Occipital lobe (tissue), 3 donors: ENCODE measurements at places on chromosomes 3 and 15.

DNA sequence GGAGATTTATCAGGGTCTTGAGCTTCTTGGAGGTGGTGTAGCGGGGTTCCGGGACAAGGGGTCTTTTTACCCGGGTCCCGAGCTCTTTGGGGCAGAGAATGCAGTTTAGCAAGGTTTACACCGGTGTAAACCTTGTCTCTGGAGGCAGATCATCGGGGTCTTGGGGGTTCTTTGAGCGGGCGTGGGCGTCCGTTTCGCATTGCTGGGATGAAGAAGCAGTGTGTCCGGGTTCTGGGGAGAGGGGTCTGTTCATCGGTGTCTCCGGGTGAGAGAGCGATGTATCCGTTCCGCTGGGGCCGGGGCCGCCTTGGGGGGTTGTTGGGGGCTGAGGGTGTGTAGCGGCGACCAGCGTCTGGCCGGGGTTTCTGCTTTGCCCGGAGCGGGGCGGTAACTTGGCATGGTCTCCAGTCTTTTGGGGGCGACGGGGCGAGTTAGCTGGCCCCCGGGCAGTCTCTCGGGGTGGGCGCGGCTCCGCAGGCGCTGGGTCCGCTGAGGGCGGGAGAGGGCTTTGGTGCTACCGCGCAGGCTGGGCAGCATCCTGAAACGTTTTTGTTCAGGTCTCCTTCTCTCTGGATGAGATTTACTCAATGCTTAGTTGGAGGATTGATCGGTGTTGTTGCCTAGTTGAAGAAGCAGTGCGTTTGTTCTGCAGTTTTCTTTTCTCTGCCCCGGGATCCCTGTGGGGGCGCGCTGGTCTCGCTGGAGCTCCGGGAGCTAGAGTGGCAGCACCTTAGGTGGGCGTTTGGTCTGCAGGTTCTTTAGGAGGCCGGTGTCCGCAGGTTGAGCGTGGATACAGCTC lies 843 bp downstream of the GLCE start:
- peak; percentile 41 for DNase-seq

DNA sequence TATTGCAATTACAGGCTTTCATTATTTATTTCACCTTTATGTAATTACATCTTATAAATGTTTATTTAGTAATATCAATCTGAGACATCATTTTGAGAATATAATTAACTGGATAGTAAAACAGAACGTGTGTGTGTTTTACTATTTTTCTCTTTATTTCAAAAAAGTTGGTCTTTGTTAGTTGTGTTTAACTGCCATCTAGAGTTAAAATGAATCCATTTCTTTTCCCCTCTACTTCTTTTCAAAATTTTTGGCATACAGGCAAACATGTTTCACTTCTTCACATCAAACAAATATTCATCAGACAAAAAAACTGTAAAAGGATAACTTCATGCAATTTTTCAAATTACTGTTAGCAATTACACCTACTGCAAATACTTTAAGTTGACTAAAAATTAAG lies 61.1 kb downstream of the FEZF2 start:
- DNase-seq, result no peak

GRCh38 chr3:171748064-171748924 lies 62.0 kb downstream of the PLD1 start:
- no peak for DNase-seq

- DNase-seq, result peak; percentile 13
Observed at GRCh38 chr3:71131375-71132314, 451.9 kb downstream of the FOXP1 start.

DNA sequence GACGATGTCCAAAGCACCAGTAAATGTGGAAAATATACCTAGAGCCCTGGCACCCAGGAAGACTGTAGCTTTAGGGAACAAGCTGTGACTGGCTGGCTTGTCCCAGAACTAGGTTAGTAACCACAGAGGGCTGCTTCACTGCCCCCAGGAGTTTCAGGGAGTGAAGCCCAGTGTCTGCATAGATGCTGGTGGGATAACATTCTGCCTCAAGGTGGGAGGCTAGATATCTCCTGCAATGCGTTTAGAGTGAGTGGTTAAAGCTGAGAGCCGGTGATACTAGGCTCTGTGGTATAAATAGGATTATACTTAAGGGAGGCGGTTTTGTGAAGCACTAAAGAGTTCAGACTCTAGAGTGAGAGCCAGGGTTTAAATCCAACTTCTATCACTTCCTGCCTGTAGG lies 11.7 kb upstream of the CP start:
- DNase-seq, result no peak

- no peak for DNase-seq
Observed at GRCh38 chr15:71133747-71134472, 18.6 kb downstream of the THSD4 start.

DNA sequence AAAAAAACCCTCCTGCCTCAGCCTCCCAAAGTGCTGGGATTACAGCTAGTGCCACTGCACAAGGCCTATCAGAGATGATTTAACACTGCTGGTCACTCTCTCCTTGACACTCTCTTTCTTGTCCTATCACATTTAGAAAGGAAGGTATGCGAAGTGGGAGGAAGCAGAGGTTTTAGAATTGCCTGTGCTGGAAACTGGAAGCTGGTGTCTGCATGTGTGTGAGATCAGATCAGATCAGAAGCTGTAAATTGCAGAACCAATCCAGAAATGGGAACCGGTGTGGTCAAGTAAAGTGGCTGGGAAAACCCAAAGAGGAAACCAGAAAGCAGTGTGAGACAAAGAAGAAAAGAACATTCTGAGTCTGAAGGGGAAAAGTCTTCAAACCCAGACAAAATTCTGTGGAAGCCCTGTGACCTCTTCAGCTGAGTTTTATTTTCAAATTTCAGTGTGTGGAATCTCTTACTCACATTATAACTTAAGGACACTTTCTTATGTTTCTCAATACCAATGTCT lies 2.8 kb downstream of the EFHB start:
- DNase-seq, result peak; percentile 0

DNA sequence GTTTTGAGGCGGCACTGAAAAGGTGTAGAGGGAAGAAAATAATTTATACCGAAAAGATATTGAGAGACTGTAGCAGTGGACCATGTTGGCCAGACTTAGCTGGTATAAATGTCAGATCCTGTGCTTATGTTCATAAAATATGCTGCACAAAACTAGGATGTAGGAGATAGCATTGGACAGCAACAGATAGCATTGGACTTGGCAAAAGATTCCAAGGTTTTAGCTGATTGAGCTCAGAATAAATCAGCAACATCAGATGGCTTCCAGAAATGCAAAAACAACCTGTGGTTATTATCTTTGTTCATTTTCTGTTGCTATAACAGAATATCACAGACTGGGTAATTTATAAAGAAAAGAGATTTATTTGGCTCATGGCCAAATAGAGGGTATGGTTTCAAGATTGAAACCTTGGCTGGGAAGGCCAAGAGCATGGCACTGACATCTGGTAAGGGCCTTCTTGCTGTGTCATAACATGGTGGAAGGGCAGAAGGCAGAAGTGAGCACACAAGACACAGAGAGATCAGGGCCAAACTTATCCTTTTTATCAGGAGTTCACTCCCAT lies 34.7 kb downstream of the SLC28A1 start:
- no peak for DNase-seq

GRCh38 chr3:51637941-51638471 lies 33.0 kb upstream of the TEX264 start:
- no peak for DNase-seq

- DNase-seq, result no peak
Observed at GRCh38 chr15:81265256-81265943, 58.5 kb downstream of the STARD5 start.

DNA sequence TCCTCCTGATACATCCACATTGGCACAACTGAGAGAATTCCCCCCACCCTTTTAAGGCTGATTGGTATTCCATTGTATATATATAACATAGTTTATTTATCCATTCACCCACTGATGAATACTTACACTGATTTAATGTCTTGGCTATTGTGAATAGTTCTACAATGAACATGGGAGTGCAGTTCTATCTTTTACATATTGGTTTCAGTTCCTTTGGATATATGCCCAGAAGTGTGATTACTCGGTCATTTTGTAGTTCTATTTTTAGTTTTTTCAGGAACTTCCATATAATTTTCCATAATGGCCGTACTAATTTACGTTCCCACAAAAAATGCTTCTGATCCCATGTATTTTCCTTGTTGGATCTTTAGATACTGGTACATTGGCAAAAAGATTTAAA lies 135.3 kb downstream of the FMN1 start:
- DNase-seq, result no peak

DNA sequence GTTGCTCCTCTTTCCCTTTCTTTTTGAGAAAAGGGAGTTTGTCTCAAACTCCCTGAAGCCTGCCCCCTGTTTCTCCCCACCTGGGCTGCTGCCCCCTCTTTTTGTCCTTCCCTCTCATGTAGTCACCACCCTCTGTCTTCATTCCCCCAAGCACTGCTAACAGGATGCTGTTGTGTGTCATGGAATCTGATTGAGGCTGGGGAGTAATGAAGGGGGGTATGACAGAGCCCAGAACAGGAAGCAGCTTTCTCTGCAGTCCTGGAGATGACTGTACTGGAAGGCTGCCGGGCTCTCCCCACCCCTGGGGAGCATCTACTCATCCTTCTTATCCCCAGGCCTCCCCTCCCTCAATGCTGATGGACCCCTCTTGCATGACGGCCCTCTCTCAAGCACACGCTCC lies 181.6 kb downstream of the ABHD5 start:
- no peak for DNase-seq

DNA sequence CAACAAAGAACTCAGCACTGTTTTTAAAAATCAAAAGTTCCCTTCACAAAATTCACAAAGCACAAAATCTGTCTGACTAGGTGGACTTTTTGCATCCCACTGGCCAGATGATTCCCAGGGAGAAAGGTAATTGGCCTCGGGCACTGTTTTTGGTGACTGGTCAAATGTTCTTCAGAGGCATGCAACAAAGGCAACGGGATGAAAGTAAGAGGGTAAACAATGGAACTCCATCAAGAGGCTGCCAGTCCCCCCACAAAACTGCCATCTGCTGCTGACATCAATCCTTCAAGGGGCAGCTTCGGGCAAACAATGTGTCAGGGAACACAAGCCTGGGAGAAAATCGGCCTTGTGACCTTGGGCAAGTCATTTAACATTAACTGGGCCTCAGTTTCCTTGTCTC lies 3.3 kb downstream of the SRGAP3 start:
- DNase-seq, result no peak

DNA sequence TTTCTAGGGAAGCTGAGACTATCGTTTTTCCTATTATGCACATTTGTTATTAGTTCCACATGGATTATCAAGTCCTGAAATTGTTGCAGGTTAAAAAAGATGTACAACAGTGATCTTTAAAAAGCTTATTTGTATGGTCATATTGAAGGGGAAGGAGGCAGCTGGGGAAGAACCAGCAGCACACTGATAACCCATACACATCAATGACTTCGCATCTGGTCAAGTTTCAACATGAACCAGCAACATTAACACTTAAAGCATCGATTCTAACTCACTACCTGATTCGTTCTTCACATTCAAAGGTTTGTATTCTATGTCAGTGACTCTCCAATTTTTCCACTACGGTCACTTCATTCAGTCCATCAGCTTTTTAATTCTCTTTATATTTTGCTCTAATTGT lies 56.4 kb downstream of the NCEH1 start:
- DNase-seq, result no peak

DNA sequence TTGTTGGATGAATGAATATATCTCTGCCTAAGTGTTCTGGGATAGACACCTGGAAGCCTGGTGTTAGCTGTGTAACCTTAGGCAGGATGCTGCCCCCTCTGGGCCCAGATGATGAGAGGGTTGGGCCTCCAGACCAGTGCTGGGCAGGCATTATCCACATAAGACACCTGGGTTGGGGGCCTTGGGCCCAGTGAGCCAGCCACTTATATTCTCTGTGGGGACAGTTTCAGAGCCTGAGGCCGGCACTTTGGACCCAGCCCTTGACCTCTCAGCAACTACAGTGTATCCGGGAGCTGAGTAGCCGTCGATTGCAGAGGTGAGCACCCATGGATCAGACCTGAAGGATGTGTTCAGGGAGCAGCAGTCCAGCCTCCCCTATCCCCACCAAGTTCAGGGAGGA lies 2.2 kb downstream of the HEMK1 start:
- DNase-seq, result no peak

DNA sequence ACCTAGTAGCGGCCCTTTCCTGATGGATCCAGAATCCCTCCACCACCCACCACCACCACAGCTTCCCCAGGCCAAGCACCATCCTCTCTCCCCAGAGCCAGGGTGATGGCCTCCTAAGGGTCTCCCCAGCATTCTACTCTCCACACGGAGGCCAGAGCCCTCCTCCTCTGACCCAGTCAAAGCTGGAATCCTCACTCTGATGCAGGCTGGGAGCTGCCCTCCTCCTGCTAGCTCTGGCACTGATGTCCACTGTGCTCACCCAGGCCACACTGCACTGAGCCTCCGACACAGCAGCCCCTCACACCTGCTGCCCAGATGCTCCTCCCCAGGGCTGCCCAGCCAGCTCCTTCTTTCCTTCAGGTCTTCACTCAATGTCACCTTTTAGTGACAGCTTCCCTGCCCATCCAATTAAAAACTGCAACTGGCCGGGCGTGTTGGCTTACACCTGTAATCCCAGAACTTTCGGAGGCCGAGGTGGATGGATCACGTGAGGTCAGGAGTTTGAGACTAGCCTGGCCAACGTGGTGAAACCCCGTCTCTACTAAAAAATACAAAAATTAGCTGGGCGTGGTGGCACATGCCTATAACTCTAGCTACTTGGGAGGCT lies 21.0 kb downstream of the XXYLT1 start:
- DNase-seq, result no peak

- no peak for DNase-seq
Observed at GRCh38 chr15:71195242-71195641, 80.0 kb downstream of the THSD4 start.

DNA sequence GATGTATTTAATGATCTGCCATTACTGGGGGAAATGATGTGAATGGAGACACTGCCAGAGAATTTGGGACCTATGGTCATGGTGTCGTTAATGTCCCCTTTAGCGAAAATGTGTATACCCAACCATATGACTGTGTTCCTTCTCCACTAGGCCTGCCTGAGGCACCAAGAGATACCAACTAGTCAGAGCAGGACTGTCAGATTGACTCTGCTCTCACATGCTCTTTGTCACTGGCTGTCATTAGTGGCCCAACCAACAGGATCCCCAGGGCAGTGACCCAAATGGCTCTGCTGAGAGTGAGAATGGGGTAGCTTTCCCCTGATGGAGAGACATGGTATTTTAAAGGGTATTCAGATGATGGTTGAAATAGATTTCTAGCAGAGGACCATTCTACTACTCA lies 2.8 kb downstream of the TAGLN3 start:
- DNase-seq, result no peak

DNA sequence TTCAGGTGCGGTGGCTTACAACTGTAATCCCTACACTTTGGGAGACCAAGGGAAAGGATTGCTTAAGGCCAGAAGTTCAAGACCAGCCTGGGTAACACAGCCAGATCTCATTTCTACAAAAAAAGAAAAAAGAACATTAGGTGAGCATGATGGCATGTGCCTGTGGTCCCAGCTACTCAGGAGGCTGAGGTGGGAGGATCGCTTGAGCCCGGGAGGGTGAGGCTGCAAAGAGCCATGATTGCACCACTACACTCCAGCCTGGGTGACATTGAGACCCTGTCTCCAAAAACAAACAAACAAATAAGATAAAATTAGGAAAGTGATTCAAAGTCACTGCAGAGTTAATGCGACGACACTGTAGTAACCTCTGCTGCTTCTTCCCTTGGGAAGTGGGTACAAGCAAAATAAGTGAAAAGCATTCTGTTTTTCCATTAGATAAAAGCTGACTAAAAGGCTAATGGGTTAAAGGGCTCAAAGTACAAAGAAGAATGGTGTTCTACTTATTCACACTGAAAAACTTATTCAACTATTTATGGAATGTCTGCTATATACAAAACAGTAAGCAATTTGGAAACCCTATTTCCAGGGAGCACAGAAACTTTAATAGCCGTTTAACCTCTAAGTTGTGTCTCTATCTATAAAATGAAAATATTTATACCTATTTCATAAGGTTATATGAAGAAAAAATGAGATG lies 8.0 kb upstream of the RPS27L start:
- DNase-seq, result no peak
